ENCODE measurements at places on chromosomes 7 and 10.

- DNase-seq, result no peak
Observed at GRCh38 chr7:44969701-44970522, 8.9 kb downstream of the MYO1G start.

DNA sequence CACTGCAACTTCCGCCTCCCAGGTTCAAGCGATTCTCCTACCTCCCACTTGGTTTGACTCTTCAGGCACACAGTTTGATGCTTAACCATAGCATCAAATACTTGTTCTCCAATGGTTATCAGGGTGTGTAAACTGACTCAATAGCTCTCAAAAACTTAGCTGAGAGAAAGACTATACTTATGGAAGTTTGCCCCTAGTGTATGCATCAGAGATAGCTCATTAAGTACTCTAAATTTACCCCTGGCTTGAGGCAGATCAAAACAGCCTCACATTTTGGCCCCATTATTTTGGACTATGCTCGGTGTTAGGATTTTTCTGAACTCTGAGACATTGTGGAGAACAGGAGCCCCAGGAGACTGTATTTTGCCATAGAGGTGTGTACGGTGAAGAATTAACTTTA is 40.8 kb upstream of the SLC35B4 start:
- no peak for DNase-seq

DNA sequence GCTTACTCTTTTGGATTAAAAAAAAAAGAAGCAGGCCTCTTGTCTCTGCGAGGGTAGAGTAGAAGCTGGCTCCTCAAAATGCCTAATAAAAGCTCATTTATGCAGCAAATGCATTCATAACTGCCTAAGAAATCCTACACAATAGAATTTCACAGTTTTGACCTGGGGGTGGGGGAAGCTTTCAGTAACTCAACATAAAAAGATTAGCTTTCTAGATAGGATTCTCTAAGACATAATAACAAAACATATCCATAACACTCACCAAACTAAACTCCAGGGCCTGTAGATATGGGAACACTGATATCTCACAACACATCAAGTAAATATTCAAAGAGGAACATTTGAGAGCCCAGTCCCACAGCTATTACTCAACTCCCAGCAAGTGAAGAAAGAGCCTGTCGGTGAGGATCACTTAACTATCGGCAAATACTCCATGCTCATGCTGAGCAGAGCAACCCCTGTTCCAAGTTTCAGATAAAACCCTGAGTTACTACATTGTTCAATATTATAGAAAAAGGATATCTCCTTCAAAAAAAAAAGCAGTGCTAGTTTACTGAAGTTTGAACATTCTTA is 88.1 kb downstream of the COBL start:
- DNase-seq, result no peak

GRCh38 chr10:28533186-28533564 is 257 bp downstream of the WAC start:
- DNase-seq, result no peak

DNA sequence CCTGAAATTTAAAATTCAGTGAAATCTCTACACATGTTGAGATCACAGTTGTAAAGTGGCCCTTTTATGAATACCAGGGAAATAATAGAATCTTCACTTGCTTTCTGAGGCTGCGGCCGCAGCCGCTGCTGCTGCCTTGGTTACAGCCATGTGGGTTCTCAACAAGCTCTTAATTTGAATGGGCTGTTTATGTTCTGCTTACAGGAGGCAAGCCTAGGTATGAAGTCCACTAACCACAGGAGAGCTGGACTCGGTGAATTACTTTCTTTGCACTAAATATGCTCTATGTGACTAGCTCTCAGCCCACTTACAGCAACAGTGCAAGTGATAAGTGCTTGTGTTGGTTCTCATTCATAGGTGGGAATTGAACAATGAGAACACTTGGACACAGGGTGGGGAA is 410.8 kb downstream of the SFMBT2 start:
- no peak for DNase-seq

DNA sequence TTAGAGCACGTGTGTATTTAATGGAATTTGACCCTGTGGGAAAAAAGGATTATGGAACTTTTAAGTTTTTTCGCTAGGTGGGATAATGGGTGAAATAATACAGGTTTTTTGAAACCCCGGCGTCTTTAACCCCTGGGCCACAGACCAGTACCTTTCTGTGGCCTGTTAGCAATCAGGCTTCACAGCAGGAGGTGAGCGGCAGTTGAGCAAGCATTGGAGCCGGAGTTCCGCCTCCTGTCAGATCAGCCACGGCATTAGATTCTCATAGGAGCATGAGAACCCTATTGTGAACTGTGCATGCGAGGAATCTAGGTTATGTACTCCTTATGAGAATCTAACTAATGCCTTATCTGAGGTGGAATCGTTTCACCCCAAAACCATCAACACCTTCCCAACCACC is 28.6 kb downstream of the WAC start:
- no peak for DNase-seq

DNA sequence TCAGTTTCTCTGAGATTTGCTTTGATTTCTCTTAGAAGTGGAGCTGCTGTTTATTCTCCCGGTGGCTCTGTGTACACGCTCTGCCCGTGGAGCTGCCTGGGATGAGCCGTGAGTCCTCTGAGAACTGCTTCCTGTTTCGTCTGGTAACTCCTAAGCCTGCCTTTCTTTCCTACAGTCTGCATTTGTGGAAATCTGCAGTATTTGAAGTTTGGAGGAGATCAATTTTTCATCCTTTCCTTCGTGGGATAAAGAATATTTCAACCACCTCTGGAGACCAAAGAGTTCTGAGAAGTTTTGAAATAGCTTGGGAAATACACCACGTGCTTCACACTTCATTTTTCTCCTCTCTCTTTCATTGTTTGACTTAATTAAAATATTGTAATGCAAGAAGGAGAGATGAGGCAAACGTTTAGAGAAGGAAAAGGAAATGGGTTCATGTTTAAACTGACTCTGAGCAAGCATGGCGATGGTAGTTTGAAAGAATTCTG is 311.9 kb downstream of the LRMDA start:
- no peak for DNase-seq

- DNase-seq, result no peak
Observed at GRCh38 chr10:77472146-77472545, 165.5 kb downstream of the KCNMA1 start.

Data from stimulated activated CD4-positive, alpha-beta T cell treated with anti-CD3 and anti-CD28 coated beads, Interleukin-12 subunit alpha, Interleukin-12 subunit beta, amount 100 ng/mL, for 4 hours (primary cell).